ENCODE measurements at places on chromosomes 16 and 17. TPM values are rescaled to one million over a fixed set of nuclear protein-coding genes. Genes with fewer than 3 reads are reported as not detected.
A peak's percentile ranks its signal among the peaks of the same experiment; 100 is the strongest.

BRIP1 gene
- 16.4 TPM for total RNA-seq

DNA sequence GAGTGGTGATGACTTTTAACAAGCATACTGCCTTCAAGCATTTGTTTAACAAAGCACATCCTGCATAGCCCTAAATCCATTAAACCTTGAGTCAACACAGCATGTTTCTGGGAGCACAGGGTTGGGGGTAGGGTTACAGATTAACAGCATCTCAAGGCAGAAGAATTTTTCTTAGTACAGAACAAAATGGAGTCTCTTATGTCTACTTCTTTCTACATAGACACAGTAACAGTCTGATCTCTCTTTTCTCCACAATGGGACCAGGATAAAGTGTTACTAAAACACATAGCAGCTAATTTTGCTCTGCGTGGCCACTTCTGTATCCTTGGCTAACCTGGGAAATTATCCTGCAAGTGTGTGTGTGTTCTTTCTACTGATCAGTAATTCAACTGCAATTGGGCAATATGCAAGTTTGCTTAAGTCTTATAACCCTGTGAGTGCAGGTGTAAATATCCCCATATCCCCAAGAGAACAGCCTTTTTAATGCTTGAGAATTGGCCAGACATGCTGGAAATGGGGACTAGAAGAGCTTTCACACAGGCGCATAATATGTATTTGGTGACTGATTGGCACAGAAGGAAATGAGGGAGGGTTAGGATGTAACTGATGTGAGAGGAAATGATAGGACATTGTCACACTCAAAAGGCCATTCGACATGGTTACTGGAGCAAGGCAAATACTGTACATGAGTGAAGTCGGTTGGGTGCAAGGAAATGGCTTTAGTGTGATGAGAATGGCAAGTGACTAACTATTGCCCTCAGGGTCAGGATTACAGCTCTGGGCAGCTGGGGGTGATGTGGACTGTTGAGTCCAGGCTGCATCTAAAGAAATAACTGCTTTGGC lies 10.8 kb upstream of the ANKS4B start:
- DNase-seq = no peak

DNA sequence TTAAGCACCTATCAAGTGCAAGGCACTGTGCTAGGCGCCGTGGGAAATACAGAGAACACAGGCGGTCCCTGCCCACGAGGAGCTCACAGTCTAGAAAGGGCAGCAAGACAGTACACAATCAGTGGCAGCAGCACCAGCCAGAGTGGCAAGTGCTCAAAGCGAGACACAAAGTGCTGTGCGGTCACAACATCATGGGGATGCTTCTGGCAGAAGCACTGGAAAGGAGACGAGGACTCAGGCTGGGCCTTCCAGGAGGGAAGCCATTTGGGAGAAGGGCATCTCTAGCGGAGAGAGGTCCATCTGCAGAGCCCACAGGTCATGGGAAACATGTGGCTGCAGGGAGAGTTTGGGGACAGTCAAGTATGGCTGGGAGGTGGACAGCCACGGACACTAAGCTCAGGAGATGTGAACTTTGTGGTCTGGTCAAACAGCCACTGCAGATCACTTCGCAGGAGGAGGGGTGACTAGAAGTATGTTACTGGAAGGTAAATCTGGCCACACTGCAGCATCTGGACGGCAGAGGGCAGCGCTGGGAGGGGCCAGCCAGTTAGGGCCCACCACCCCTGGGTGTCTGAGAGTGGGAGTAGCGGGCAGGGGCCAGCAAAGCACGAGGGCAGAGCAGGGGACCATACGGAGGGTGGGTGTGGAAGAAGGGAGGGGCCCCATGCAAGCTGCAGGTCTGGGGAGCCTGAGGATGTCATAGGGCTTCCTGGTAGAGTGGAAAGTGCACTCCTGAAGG lies 71.1 kb downstream of the N4BP1 start:
- DNase-seq = no peak

DNA sequence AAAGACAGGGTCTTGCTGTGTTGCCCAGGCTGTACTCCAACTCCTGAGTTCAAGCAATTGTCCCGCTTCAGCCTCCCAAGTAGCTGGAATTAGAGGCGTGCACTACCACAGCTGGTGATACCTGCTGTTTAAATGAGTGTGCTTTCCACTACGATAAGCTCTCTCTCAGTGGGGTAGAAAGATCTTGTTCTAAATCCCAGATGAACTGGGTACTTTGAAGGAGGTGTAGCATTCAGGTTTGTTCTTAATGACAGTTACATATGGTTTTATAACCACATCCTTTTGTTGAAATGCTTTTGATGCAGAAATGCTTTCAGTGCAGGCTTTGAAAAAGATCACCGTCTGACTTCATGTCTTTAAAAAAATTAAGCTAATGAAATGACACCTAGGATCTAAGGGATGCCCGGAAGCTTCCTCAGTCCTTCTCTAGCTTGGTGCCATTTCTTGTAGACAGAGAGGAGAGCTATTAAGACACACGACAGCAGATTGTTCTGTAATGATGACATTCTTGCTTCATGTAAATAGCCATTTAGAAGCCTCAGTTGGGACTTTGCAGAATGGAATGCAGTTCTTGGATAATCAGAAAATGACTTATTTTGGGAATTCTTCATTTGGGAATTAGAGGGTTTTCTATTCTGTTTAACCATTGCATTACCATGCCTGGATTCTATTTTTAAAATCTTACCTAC lies 19.5 kb downstream of the PMM2 start:
- DNase-seq = no peak

GRCh38 chr16:88452482-88453216 lies 431 bp upstream of the ZFPM1 start:
- peak; percentile 97 for DNase-seq

Data from activated T-helper 2 cell treated with anti-CD3 and anti-CD28 coated beads, Interferon-gamma antibody, Interleukin-2, Interleukin-4, amounts not matched to agents 10 μg/mL and 5 μg/mL and 100 μg/mL, durations not matched to agents 14 hours and 24 hours and 36 hours (primary cell).